ENCODE measurements at places on chromosomes 13 and 19. TPM values are rescaled to one million over a fixed set of nuclear protein-coding genes. Genes with fewer than 3 reads are reported as not detected.

The ZNF583 gene
- total RNA-seq: 4.2 TPM

The KDELR1 gene
- total RNA-seq: 192 TPM

The DCLK1 gene
- 23.5 TPM for total RNA-seq

The ALDH16A1 gene
- 95.8 TPM for total RNA-seq

The CDKN2D gene
- total RNA-seq: 2.2 TPM

The SPACA4 gene
- not detected for total RNA-seq
